ENCODE measurements at places on chromosomes 4 and X.
A peak's percentile ranks its signal among the peaks of the same experiment; 100 is the strongest.

- DNase-seq = no peak
Observed at GRCh38 chrX:1529328-1529727, 7.7 kb downstream of the P2RY8 start.

GRCh38 chr4:65954416-65954815 is 284.1 kb upstream of the EPHA5 start:
- DNase-seq = no peak

GRCh38 chr4:91838181-91838861 is 465.4 kb upstream of the GRID2 start:
- no peak for DNase-seq

GRCh38 chr4:109701566-109702410 is 1.5 kb downstream of the CASP6 start:
- DNase-seq = no peak

- DNase-seq = no peak
Observed at GRCh38 chr4:148025981-148026380, 294.1 kb downstream of the ARHGAP10 start.

DNA sequence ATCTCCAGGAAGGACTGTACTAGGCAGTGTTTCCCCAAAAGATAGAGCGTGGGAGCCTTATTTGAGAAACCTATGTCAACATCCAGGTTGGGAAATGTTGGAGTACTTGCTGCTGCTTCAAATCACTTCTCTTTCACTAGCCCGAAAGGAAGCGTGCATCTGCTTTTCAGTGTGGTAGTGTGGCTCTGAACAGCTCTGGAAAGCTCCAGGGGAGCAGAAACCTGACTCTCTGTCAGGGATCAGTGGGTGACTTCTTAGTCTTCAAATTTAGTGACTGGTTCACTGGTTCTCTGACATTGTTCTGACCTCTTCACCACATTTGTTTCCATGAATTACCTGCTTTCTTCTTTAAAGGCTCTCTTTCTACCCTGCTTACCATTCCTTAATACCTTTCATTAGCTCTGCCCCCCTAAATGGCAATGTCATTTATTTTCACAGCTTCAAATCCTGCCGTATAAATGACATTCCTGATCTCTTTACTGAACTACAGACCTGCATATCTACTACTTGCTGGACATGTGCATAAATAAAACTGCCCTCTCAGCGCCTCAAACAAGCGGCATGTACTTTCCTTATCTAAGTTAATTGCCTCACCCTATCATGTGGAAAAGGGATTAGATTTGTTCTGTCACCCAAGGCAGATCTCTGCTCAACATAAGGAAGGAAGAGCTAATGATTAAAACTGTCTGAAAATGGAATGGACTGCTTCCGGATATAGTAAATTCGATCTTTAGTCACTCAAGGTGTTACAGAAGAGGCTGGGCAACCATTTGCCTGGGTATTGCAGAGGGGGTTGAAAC is 37.0 kb downstream of the DLG3 start:
- DNase-seq = no peak

GRCh38 chr4:165177725-165178666 is 29.4 kb upstream of the KLHL2 start:
- no peak for DNase-seq

DNA sequence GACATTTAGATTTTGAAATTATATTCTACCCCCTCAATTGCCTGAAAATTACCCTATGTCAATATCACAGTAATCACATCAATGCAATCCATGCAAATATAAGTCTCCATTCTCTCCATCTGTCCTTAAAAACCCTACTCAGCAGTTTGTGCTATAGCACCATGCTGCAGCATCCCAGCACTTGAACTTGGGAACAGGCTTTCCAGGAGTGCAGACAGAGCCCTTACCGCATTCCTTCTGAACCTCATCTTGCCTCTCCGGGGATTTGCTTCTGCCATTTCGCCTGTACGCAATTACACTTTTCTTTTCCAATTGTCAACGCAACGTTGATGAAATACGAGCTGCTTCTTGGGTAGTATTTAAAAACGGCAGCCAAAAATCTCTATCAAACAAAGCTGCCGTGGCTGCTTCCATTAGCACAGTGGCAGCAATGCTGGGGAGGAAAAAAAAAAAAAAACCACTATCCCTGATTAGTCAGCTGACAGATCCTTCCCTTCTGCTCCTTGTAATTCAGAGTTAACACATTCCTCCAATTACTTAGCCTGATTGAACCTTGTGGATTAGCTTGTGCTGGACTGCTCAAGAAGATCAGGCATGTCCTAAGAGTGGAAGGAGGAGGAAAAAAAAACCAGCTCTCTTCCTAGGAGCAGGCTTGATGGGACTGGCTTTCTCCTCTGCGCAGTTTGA is 65.6 kb downstream of the MCF2 start:
- DNase-seq = no peak

- no peak for DNase-seq
Observed at GRCh38 chrX:88284844-88285243, 462.2 kb upstream of the CPXCR1 start.

DNA sequence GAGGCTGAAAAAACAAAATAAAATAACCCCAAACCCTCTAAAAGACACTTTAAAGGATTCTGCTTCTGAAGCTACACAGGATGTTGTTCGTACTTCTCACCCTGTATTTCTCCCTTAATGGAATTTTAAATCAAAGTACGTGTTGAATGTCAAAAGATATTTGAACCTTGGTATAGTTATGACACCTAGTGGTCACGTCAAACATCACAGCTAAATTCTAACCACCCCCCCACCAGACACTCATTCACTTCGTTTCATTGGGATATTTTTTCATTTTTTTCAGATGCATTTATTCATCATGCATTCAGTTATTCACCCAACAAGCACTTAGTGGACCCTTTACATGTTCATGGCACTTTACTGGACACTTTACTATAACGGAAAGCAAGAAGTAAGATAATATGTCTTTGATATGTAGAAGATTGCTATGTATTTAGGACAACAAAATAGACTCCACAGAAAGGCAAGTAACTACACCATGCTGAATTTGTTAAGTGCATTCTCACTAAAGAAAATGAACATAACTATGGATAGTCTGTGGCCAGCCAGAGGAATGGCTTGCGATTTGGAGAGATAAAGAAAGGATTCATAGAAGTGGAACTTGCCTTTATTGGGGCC is 62.5 kb upstream of the GPR174 start:
- DNase-seq = no peak

- no peak for DNase-seq
Observed at GRCh38 chr4:180641495-180641894, 1601.7 kb upstream of the TENM3 start.

- no peak for DNase-seq
Observed at GRCh38 chrX:22273714-22274317, 1.1 kb downstream of the CBLL2 start.

DNA sequence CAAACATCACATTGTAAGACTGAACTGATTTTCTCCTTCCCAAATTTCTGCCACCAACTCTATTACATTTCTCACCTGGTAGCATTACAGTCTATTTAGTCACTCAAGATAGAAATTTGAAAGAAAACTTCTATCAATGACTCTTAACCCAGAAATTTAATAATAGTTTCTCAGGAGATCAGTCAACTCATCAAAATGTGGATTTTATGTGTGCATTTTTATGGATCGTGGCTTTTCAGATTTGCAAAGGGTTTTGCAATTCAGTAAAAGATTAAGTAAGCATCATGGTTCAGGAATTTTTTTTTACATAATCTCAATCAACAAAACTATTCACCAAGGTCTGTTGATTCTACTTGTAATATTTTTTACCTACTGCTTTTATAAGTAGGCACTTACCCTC is 111.1 kb downstream of the CFAP299 start:
- no peak for DNase-seq

DNA sequence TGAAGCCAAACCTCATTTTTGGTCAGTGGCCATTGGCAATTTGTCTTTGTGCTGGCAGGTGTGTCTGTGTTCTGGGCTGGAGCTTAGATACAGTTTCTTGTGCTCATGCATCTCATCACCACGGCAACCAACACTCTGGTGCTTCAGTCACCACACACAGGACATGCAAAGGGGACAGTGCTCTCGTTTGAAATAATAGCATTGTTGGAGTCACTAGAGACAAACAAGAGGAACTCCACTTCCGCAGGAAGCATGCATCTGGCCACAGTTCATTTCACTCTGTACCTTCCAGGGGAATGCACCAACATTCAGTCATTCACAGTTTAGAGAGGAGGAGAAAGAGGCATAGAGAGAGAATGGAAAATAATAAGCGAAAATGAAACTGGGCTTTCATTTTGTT is 267.4 kb downstream of the ANK2 start:
- no peak for DNase-seq

- no peak for DNase-seq
Observed at GRCh38 chr4:176660561-176660960, 132.2 kb downstream of the VEGFC start.

DNA sequence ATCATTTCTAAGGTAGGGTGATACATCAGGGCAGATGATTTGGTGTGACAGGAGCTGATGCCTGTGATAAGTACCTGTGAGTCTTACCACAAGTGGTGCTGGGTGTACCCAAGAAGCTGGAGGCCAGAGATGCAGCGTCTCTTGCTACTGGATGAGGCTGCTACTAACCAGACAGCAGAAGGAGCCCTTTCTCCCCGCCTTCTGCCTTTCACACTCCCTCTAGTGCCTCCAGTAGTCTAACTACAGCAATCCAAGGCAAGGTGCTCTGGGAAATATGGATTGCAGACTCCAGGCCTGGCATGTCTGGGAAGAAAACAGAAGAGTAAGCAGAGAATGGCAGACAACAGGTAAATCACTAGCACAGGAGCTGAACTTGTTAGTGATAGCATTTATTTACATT is 470.8 kb downstream of the NKX6-1 start:
- no peak for DNase-seq

DNA sequence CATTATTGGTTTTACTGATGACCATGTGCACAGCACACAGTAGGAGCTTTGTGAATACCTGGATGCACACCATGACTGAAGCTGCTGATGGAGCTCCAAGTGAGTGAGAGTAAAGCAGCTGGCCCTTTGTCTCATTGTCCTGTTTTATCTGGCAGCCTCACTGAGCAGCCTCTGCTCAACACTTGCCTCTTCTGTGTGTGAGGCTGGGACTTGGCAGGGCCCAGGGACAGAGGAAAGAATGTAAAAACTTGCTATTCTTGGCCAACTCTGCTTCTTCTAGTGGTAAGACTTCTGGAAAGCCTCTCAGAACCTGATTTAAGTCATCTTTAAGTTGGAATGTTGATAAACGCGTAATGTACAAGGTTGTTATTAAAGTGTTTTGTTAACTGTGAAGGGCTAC is 61.4 kb downstream of the BEX1 start:
- DNase-seq = no peak

GRCh38 chrX:104745152-104745551 is 179.2 kb downstream of the IL1RAPL2 start:
- no peak for DNase-seq

GRCh38 chr4:99054428-99054994 is 34.1 kb downstream of the ADH5 start:
- DNase-seq = no peak

- no peak for DNase-seq
Observed at GRCh38 chr4:110033355-110034025, 120.8 kb downstream of the EGF start.

- no peak for DNase-seq
Observed at GRCh38 chr4:142044271-142044670, 407.9 kb downstream of the IL15 start.

DNA sequence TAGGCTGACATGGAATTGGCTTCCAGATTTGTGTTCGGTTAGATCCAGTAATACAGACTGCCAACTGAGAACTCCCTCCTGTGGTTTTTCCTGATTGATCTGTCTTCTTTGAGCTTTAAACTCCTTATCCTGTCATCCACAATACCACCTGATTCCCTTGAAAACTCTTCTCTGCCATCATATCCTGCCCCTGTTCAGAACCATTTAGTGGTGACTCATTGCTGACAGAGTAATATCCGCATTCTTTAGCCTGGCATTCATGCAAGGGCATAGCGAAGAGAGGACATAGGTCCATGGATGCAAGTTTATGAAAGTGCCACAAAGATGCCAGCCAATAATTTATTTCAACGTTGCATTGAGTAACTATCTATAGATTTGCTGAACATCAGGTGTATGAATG is 76.6 kb downstream of the ITIH6 start:
- no peak for DNase-seq

GRCh38 chr4:146059151-146059550 is 116.4 kb upstream of the LSM6 start:
- no peak for DNase-seq

- DNase-seq = no peak
Observed at GRCh38 chrX:19162851-19163250, 40.6 kb upstream of the ADGRG2 start.

GRCh38 chr4:69708211-69708610 is 52.2 kb downstream of the SULT1B1 start:
- DNase-seq = no peak

GRCh38 chr4:117704721-117705120 is 329.6 kb upstream of the NDST3 start:
- no peak for DNase-seq

DNA sequence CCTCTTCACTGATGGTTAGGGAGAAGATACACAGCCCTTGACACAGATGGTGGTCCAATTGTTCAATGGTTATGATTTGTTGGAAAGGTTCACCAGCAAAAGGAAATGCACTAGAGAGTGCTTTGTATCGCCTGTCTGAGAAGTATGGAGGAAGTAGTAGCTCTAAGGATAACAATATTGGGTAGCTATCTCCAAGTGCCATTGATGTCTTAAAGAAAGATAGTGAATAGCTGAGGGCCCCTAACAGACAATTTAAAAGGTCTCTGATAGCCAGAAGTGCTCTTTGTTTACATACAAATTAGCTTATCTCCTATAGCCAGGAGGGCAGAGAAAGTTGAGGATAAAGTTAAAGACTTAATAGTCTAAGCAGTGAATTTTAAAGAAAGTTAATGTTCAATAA is 33.9 kb upstream of the BLTP1 start:
- no peak for DNase-seq

DNA sequence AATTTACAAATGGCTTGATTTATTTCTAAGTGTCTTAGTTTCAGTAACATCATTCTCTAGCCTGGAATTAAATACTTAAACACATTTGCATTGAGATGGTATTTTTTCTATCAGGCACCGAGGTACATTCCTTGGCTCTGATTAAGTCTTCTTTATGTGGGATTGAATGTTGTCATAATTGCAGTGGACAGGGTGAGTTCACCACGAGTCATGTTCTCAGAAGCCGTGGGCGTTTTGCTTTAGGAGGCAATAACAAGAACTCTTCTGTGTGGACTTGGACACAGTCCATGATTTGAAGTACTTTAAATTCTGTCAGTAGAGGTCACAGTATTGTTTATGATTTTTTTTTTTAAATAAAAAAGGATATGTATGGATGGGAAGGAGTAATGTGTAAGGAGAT is 57.1 kb upstream of the EFHC2 start:
- DNase-seq = no peak

GRCh38 chrX:63283348-63283747 is 67.8 kb downstream of the SPIN4 start:
- DNase-seq = no peak

DNA sequence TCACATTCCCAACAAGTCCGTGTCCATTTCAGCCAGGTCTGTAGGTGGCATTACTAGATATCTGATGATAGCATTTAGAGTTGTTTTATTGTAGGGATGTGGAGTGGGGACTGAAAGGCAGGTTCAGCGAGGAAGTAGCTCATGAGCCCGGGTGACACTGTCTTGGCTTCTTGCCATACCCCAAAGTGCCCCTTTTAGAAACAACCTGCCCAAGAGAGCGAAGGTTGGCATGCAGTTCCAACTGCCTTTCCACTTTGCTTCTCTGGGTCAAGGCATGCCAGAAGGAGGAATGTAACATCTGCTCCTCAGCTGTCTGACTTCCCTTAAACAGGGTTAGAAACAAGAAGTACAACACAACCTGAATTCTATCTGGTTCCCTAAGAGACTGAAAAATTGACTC is 9.0 kb downstream of the GRIA3 start:
- no peak for DNase-seq

- peak; percentile 47 for DNase-seq
Observed at GRCh38 chr4:89110986-89111832, at the start of gene TIGD2. Gene TIGD2 (plus strand): TSS chr4:89111533. CDS start chr4:89112975, 1,442 bp downstream.

Measured in omental fat pad (tissue), 4 donors.